ENCODE measurements at places on chromosomes 4 and X.

DNA sequence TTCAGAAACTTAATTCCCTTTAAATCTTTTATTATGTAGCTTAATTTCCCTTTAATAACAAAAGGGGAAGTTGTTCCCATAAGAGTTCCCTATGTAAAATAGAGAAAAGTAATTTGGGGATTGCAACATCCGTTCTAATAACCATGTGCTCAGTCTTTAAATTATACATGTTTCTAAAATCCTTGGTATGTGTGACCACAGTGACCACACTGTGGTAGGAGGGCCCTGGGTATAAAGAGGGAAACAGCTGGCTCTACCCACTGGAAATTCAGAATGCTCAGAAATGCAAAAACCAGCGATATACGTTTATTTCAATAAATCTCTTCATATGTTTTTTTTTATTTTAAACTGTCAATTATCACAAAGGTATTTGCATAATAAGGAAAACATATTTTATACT, 219.1 kb downstream of the FGF13 start:
- no peak for DNase-seq

DNA sequence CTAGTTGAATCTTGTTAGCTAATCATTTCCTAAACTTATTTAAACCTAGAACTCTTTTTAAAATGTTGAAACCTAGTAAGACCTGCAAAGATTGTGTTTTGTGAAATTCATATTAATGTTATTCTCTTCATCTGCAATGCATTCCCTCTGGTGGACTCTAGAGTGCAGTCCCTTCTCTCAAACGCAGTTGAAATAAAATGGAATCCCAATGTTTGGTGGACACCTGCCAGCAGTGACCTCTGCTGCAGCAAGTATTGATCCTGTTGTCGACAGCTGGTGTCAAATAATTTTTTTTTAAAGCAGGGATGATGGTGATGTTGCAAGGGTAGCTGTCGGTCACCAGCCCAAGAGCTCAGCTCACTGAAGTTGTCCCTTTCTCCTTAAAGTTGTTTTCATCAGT, 492.0 kb downstream of the ZIC3 start:
- no peak for DNase-seq

DNA sequence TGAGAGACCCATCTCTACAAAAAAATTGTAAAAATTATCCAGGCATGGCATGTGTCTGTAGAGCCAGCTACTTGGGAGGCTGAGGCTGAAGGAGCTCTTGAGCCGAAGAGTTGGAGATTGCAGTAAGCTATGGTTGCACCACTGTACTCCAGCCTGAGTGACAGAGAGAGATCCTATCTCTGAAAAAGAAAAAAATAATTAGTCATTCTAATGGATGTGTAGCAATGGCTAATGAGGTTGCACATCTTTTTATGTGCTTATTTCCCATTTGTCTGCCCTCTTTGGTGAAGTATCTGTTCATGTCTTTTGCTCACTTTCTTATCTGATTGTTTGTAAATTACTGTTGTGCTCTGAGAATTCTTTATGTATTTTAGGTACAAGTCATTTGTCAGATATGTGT, 19.0 kb upstream of the MAML3 start:
- no peak for DNase-seq

- no peak for DNase-seq
These were observed 135.3 kb upstream of the MID1 start for GRCh38 chrX:10755439-10756334.

GRCh38 chrX:3777416-3777815, 64.0 kb upstream of the PRKX start:
- no peak for DNase-seq

- no peak for DNase-seq
These were observed 28.8 kb downstream of the REPS2 start for GRCh38 chrX:16975233-16975632.
